ENCODE measurements at places on chromosomes 7 and 10.

DNA sequence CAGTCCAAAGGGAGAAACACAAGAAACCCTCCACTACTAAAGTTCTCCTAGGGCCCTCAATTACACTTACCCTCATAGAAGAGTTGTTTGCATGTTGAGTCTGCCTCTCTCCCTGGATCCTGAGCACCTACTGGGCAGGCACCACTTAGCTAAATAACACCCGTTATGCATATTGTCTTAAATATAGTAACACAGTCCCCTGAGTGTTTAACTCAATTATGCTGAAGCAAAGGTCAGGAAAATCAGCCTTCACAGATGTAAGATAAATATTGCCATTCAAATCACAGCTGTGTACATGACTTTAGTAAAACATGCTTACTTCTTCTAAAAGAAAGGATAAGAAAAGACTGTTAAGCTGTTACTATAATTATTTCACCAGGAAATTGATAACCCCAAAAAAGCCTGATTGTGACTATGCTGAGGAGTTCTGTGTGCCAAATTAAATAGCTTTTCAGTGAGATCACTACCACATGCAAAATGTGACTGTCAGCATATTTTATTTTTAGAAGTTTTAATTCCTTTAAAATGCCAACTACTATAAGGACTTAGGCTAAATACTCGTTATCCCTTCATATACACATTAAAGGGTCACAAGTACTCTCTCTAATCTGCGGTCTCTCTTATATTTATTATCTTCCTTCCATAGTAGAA is 733.9 kb upstream of the PHF14 start:
- peak; percentile 90 for DNase-seq

GRCh38 chr10:10292501-10292900 is 725.2 kb upstream of the CELF2 start:
- no peak for DNase-seq

- no peak for DNase-seq
These were observed 236.2 kb downstream of the DNAJB9 start for GRCh38 chr7:108805808-108806397.

GRCh38 chr10:99667108-99667751 is 7.9 kb downstream of the ENTPD7 start:
- no peak for DNase-seq

DNA sequence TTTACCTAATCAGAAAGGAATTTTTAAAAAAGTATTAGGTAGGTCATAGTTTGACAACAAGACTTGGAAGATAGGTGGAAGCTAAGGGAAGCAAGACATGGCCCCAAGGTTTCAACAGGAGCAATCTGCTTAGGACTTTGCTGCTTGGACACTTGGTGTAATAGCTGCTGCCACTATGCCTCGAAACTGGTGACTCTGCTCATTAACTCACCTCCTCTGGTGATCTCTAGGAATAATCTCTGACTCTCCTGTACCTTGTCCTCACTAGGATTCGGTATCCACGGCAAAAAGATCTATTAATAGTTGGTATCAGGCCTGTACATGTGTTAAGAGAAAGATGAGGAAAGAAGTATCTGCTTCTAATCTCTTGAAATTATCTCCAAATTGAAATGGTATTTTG is 53.1 kb downstream of the PTEN start:
- no peak for DNase-seq

DNA sequence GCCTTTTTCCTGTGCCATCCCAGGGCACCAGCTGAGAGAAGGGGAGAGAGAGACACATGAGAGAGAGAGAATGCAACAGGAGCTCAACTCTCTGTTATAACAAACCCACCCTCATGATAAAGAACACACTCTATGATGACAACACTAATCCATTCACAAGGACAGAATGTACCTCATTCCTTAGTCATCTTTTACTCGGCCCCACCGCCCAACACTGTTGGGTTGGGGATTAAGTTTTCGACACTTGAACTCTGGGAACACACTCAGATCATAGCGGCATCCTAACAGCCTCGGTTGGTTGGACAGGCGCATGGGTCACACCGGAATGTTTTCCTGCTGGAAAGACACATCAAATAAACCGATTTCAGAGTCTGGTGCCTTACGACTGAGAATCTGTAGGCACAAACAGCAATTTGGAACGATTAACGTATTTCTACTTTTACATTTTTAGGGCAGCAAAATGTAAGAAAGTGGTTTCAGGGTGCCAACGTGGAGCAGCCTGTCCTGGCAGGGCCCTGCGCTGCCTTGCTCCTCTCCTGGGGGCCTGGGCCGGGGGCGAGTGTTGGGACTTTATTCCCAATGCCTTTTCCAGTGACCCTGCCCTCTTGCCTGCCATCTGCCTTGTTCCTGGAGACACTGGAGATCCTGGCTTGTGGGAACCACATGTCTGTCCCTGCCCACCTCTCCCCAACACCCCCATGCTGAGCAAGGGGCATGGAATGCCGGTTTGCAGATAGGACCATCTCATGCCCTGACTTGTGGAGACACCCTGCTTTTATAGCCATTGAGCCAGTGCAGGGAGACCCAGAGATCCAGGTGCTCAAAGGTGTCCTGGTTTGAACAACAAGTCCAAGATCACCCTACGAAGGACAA is 287.0 kb downstream of the TCERG1L start:
- DNase-seq: no peak

DNA sequence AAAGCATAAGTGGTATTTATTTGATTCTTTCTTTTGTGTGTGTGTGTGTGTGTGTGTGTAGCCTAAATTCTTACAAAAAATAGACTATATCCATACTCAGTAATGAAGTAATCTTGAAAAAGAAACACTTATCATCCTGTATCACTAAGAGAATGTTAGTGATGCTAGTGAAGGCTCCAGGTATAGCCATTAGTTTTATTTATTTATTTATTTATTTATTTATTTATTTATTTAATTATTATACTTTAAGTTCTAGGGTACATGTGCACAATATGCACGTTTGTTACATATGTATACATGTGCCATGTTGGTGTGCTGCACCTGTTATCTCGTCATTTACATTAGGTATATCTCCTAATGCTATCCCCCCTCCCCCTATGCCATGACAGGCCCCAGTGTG is 436.0 kb downstream of the HTR7 start:
- no peak for DNase-seq

GRCh38 chr7:149398195-149398820 is 62.6 kb downstream of the ZNF777 start:
- no peak for DNase-seq

- no peak for DNase-seq
These were observed 56.5 kb downstream of the LMBR1 start for GRCh38 chr7:156836443-156836842.

DNA sequence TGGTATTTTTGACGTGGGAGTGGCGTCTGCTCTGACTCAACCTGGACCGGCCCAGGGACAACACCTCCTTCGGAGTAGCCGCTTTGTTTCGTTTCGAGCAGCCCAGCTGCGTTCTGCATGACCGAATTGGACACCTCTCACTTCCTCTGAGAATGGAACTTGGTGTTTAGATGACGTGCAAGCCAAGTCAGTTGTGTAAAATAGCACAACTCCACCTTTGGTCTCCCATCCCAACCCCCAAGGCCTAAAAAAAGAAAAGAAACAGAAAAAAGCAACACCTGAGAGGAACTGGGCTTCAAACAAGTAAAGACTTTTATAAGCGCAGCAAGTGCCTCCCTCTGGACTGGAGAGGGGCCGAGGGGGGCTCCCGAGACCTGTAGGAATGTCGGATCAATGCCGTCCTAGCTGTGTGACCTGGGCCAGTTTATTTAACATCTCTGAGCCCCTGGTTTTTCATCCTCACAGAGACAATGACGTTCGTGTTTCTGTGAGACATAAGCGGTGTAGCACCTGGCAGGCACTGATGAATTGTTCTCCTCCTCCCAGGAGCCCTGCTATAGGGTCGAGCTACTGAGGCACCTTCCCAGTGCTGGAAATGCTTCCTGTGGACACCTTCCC is 52.0 kb upstream of the SMNDC1 start:
- DNase-seq: no peak

- no peak for DNase-seq
These were observed 30.7 kb downstream of the ANKIB1 start for GRCh38 chr7:92276460-92276864.

GRCh38 chr7:73988197-73988596 is 39.8 kb upstream of the ELN start:
- no peak for DNase-seq

- no peak for DNase-seq
These were observed 162.8 kb upstream of the ZMIZ1 start for GRCh38 chr10:78905957-78906308.

GRCh38 chr10:131210181-131210580 is 101.3 kb downstream of the TCERG1L start:
- no peak for DNase-seq

DNA sequence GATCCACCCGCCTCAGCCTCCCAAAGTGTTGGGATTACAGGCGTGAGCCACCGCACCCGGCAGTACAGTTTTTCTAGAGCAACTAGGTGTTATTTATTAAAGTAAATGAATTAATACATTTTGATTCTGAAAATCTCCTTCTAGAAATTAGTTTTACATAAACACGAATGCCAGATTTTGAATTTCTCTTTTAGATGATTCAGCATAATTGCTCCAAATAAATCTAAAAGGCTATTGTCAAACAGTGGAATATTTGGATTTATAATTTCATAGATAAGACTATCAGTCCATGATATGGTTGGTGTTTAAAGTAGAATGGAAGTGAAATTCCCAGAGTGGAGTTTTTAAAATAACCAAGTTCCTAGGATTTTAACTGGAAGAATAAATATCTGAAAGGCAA is 1.5 kb upstream of the PHF14 start:
- no peak for DNase-seq

DNA sequence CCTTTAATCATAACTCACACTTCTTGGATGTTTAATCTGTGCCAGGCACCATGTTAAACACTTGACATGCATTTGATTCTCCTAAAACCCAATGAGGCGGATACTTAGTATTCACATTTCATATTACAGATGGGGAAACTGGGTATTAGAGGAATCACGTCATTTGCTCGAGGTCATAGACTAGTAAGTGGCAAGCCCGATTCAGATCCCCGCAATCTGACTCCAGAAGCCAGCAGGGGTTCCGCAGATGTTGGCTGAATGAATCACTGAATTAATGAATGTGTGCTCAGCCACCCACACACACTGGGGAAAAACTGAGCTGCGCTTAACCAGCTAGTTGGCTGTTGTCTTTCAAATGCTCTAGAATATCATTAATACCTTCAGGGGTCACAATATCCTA is 22.5 kb upstream of the ENO4 start:
- no peak for DNase-seq

DNA sequence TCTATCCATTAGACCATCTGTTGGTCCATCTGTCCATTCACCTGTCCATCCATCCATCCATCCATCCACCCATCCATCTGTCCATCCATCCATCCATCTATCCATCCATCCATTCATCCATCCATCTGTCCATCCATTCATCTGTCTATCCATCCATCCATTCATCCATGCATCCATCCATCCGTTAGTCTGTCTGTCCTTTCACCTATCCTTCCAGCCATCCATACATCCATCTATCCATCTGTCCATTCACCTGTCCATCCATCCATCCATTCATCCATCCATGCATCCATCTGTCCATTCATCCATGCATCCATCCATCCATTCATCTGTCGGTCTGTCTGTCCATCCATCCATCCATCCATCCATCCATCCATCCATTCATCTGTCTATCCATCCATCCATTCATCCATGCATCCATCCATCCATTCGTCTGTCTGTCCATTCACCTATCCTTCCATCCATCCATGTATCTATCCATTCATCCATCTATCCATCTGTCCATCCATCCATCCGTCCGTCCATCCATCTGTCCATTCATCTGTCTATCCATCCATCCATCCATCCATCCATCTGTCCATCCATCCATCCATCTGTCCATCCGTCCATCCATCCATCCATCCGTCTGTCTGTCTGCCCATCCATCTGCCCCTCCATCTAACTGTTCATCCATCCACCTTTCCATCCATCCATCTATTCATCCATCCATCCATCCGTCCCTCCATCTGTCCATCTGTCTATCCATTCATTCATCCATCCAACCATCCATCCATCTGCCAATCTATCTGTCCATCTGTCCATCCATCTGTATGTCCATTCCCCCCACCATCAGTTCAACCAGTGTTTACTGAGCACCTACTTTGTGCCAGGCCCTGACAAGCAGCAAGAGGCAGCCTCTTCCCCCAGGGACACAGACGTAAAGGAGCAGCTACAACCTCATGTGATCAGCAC is 4.8 kb upstream of the LFNG start:
- no peak for DNase-seq

GRCh38 chr7:130872756-130873448 is 138.9 kb upstream of the KLF14 start:
- DNase-seq: no peak

DNA sequence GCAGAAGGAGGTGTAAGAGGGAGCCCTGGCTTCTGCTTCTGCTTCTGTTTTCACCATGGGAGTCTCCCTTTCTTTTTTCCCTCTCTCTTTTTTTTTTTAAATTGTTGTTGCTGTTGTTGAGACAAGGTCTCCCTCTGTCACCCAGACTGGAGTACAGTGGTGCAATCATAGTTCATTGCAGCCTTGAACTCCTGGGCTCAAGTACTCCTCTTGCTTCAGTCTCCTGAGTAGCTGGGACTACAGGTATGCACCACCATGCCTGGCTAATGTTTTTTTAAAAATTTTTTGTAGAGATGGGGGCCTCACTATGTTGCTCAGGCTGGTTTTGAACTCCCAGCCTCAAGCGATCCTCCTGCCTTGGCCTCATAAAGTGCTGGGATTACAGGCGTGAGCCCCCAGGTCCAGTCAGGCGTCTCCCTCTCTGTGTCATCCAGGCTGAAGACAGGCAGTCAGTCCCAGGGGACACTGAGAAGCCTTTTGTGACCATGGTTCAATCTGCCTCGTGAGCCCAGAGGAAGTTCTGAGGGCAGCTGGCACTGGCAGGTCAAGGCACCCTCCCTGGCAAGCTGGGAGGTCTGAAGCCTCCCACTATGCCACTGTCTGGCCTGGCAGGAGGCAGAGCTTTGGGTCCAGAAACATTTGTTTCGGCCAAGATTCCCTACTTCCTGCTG is 33.6 kb upstream of the NPFFR1 start:
- DNase-seq: no peak

GRCh38 chr7:7304705-7305450 is 122.5 kb downstream of the C1GALT1 start:
- DNase-seq: no peak

DNA sequence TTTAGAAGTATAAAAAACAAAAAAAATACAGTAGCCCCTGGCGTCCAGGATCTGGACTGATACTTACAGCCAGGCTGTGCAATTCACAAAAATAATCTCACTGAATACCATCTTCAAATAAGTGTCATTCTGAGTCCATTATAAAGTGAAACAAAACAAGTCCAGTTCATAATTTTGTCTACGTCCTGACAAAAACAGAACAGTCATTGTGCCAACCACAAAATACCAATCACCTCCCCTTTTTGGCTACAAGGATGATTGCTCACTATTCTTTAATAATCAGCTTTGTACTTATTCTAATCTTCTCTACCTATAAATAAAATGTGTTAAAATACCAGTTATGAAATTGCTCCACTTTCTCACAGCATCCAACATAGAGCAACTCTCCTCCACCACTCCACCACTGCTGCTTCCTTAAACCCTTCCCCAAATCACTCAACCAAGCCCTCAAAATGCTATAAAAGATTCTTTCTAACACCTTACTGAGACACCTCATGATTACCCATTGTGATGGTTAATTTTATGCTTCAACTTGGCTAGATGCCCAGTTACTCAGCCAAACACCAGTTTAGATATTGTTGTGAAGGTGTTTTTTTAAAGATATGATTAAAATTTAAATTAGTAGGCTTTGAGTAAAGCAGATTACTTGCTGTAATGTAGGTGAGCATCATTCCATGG is 479.8 kb upstream of the SEMA3A start:
- peak; percentile 26 for DNase-seq
